ENCODE measurements at places on chromosomes 2 and 18.

- no peak for DNase-seq
Observed at GRCh38 chr2:28367667-28368356, 24.8 kb upstream of the FOSL2 start.

- no peak for DNase-seq
Observed at GRCh38 chr2:133456971-133457370, 111.3 kb downstream of the NCKAP5 start.

DNA sequence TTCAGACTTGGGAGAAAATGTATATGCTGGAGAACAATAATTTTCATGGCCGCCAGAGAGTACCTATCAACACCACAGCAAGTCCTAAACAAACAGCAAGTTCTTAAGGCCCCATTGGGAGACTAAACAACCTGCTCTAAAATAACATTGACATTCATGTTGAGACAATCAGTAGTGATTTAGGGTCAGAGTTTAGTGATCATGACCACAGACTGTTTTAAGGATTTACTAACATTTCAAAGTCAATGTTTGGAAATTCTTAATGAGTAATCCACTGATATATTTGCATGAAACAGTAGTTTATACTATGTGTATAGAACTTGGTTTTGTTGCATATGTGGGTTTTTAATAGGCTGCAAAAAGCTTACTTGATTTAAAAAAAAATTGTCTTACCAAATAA, 34.7 kb downstream of the RASGRP3 start:
- DNase-seq: no peak

GRCh38 chr2:10341193-10341592, 38.5 kb downstream of the HPCAL1 start:
- DNase-seq: no peak

DNA sequence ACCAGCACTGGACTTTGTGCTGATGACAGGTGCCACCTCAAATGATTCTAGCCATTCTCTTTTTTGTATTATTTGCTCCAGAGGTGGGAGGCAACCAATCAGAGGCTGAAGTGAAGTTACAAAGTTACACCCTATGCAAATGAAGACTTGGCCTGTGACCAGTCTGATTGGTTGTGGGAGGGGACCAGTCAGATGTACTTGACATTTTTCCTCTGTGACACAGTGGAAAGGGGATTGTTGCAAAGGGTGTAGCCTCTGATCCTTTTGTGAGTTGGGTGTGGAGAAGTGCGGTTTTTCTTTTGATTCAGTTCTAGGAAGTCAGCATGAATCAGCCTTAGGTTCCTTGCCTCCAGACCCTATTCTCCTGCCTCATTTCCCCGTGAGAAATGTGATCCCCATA, 244.0 kb downstream of the ARL6IP6 start:
- DNase-seq: no peak

DNA sequence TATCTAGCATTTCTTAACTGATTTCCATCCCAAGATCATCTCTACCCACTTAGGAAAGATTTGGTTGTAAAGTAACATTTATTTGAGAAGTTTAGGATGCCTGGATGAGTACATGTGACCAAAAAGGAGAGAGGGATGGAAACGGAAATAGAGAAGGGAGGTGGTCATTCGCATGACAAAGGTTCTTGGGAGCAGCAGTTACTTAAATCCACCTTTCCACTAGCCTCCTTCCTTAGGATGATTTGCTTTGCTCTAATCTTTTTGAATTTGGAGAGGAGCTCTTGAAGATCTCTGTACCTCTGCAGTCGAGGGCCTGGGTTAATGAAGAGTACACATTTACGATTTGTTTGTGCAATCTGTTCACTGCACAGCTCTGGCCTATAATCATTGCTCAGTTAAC, 623.5 kb downstream of the EPHA4 start:
- DNase-seq: no peak

- no peak for DNase-seq
Observed at GRCh38 chr2:130393318-130393910, 37.6 kb downstream of the PTPN18 start.

- no peak for DNase-seq
Observed at GRCh38 chr18:49618742-49619681, 57.2 kb downstream of the LIPG start.

GRCh38 chr18:31248783-31249521, 69.0 kb upstream of the DSG1 start:
- no peak for DNase-seq

DNA sequence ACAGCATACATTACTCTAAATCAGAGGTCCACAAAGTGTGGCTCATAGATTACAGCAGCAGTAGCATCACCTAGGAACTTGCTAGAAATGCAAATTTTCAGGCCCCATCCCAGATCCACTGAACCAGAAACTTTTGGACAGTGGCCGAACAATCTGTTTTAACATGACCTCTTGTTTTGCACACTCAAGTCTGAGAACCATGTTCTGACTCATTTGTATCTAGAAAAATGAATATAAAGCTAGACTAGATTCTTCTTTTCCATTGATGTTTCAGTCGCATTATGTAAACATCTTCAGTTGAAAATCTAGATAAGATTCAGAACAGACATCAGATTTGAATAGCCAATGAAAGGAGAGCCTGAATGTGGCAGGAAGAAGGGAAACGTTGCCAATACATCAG, 608.8 kb downstream of the LRP1B start:
- no peak for DNase-seq

GRCh38 chr2:225270861-225271260, 128.6 kb upstream of the NYAP2 start:
- no peak for DNase-seq

DNA sequence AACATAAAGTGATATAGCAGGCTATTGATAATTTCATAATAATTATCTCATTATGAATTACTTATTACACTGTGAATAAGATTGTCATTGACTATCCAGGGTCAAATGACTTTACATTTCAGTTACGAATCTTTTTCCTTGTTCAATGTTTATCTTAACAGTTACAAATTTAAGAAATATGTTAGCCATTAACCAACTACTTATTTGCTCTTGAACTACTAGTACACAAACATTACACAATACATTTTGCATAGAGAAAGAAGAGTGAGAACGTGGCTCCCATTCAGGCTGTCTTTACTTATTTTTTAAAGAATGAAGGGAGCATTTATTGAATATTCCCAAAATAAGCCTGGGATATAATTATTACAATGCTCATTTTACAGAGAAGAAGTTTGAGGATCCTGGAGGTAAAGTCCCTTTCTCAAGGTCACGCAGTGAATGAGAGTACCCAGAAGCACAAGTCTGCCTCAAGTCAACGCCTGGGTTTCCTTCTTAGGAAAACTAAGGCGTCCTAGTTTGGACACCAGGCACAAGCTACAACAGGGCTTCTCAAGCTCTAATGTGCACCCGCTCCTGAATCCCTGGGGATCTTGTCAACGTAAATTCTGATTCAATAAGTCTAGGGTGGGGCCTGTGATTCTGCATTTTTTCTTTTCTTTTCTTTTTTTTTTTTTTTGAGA, 164.2 kb downstream of the FIGN start:
- DNase-seq: no peak

GRCh38 chr2:80164375-80164774, 140.2 kb downstream of the LRRTM1 start:
- no peak for DNase-seq

DNA sequence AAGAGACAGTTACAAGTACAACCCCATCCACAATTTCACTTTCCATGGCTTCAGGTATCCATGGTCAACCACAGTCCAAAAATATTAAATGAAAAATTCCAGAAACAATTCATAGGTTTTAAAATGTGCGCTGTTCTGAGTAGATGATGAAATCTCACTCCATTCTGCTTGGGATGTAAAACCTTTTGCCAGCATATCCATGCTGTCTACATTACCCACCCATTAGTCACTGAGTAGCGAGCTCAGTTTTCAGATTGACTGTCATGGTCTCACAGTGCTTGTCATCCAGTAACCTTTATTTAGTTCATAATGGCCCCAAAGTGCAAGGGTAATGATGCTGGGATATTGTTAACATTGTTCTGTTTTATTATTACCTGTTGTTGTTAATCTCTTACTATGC, 40.5 kb downstream of the SMAD4 start:
- DNase-seq: no peak

- no peak for DNase-seq
Observed at GRCh38 chr2:9422321-9423099, 818 bp downstream of the ITGB1BP1 start.
